Stimulated activated CD8-positive, alpha-beta memory T cell treated with anti-CD3 and anti-CD28 coated beads, Interleukin-4, amount 100 ng/mL, for 4 hours (primary cell): ENCODE measurements at places on chromosomes 2 and 18.

DNA sequence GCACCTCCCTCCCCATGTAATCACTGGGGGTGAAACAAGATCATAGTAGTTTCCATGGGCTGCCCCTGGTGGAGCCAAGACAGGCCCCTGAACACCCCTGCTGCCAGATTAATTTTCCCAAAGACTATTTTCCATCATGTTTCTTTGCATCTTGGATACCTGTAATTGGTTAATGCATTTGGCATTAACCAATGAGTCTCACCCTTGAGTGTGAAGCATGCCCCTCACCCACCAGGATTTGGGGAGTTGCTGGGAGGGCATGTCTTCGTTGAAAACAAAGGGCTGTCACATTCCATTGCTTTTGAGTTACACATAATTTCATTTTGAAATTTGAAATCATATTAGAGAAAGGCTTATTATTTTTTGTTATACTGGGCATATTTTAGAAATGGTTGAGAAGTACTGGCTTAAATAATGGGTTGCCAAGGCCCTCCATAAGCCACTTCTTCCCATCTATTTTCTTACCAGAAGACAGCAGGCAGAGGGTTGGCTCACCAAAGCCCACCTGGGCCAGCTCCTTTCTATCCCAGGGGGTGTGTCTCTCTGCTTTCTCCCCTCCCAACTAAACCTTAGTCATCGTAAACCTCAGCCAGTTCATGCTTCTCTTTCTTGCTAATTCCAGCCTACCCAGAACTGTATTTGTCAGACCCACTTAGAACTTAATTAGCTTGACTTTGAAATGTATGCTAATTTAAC, 51.8 kb downstream of the ATIC start:
- no peak for DNase-seq

DNA sequence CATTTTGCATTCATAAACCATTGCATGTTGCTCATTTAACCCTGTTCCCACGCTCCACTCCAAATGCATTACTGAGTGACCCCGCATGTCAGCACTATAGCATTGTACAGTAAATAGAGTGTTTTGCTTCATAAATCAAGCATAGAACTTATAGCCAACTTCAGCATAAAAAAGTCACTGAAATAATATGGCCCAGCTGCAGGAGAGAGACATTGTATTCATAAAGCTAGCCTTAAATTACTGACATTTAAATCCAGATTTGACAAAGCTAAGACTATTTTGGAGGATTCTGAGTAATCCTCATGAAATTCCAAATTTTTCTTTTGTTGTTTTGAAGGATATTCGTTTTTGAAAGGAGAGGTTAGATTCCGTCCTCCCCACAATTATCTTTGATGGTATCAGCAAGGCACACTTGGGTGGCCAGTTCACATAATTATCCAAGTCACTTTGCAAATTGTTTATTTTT, 320.9 kb upstream of the TCF4 start:
- DNase-seq: no peak

GRCh38 chr18:46224181-46224775, 120.1 kb downstream of the HAUS1 start:
- no peak for DNase-seq

GRCh38 chr2:95349568-95350322, 52.6 kb downstream of the KCNIP3 start:
- no peak for DNase-seq

DNA sequence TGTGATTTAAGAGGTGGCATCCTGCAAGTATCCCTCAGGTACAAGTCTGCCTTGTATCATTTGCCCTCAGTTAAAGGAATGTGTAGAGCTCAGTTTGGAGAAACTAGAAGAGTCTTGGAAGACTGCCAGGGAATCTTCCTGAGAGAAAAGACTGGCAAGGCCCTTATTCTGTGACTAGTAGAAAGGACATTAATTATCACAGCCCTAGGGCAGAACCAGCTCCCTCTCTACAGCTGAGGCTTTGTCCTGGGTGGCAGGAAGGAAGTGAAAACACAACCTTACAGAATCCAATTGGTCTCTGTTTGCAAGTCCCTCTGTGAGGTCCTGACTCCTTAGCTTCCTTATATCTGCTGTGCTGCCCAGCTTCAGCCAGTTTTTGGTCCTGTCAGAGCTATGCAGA, 385.9 kb upstream of the CYRIA start:
- no peak for DNase-seq

GRCh38 chr2:39160982-39161381, 40.1 kb upstream of the SOS1 start:
- DNase-seq: no peak

GRCh38 chr18:11981192-11981542, at the start of gene IMPA2:
Gene IMPA2, plus strand, starts transcription at chr18:11981507. Its CDS starts 163 bp downstream, at chr18:11981670.
- no peak for DNase-seq

- no peak for DNase-seq
These were observed 45.4 kb downstream of the RABL2A start for GRCh38 chr2:113672326-113672932.

GRCh38 chr2:18399601-18400000, 160.9 kb downstream of the RDH14 start:
- no peak for DNase-seq

DNA sequence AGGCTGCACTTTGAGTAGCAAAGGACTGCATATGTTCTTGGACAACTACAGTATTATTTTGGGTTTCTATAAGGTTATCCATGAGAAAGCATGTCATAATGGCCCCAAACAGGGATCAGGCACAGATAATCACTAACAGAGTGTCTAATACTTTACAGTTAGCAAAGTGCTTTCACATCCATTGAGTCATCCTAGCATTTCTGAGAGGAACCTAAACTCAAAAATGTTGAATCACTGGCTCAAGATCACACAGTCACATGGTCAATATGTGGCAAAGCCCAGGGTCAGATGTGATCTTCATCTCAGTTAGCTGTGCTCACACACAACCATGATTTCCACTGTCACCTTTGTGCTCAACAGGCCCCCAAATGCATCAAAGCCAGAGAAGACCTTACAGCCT, 156.1 kb upstream of the VRK2 start:
- no peak for DNase-seq

DNA sequence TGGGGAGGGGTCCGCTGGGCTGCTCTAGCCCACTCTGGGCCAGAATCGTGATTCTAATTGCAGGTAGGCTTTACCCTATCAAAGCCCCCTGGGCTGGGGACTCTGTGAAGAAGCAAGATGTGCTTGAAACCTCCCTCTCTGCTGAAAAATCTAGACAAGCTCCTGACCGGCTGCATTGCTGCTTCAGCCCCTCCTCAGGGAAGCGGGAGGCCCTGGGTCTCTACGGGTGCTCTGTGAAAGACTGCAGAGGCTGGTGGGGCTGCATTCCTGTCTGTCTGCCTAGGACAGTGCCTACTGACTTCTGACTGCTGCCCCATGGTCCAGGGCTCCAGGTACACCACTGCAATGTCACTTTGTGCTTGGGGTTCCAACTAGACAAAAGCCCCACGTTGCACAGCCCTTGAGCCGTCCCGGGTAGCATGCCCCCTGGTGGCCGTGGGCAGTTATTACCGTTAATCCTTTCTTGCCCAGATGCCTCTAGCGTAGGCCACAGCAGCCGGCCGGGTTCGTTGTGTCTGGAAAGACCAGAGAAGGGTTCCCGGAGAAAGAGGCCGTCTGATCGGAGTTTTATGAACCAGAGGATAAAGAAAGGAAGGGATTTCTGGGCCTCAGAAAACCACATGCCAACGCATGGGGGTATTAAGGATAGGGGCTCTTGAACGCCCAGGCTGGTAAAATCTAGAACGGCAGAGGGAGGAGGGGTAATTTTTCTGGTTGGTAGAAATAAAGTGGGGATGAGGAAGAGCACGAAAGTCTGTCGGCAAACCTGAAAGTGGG, 15.9 kb upstream of the C1QL2 start:
- peak; percentile 13 for DNase-seq

DNA sequence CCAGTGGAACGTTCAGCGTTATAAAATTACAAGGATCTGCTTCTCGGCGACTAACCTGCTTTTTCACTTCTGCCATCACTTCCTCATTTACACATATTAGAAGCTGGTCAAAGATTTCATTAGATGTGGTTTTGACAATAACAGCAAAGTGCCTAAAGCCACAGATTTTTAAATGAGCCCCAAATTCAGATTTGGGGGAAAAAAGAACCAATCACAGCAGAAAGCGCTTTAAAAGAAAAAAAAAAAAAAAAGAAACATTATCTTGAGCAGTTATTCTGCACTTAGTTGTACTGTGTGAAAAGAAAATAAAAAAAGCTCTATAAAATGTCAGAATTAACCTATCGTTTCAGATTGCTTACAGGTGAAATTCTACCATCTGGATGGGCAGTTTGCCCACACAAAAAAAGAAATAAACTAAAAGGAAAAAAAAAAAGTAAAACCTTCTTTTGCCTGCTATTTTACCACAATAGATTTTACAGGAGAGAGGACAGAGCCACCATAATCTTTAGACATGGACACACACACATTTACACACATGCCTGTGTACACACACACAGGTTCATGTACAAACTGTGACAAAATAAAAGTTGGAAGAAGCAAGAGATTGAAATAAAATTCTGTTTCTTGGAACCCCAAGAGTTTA, 167.2 kb downstream of the TCF4 start:
- no peak for DNase-seq
